Osteocyte (in vitro differentiated cells): ENCODE measurements at places on chromosomes 6 and 20.

DNA sequence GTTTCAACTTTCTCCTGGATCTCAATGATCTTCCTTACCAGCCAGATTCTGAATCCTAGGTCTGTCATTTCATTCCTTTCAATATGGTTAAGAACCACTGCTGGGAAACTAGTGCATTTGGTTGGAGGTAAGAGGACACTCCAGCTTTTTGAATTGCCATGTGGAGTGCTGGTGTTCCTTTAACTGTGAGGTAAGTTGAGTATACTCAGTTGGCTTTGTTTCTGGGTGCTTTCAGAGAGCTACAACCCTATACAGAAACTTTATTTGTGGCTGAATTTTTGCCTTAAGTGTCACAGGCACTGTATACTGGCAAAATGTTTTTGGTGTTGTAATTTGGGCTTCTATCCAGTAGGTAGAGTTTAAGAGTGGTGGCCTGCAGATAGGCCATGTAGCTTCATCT lies 175.8 kb downstream of the TBC1D32 start:
- no peak for DNase-seq

- no peak for DNase-seq
Observed at GRCh38 chr6:72132851-72133250, 246.5 kb downstream of the RIMS1 start.

DNA sequence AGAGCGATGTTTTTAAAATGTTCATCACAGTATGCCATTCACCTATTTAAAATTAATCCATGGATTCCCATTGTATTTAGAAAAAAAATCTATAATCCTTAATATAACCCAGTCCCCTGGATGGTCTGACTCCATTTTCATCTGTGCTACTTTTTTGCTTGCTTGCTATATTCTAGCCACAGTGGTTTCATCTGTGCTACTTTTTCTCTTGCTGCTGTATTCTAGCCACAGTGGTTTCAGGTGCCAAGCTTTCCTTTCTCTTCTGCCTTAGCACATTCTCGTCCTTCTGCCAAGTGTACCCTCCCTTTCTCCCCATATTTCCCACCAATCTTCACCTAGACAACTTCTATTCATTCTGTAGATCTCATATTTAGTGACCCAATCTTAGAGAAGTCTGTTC lies 33.3 kb upstream of the SOX4 start:
- DNase-seq, result no peak

DNA sequence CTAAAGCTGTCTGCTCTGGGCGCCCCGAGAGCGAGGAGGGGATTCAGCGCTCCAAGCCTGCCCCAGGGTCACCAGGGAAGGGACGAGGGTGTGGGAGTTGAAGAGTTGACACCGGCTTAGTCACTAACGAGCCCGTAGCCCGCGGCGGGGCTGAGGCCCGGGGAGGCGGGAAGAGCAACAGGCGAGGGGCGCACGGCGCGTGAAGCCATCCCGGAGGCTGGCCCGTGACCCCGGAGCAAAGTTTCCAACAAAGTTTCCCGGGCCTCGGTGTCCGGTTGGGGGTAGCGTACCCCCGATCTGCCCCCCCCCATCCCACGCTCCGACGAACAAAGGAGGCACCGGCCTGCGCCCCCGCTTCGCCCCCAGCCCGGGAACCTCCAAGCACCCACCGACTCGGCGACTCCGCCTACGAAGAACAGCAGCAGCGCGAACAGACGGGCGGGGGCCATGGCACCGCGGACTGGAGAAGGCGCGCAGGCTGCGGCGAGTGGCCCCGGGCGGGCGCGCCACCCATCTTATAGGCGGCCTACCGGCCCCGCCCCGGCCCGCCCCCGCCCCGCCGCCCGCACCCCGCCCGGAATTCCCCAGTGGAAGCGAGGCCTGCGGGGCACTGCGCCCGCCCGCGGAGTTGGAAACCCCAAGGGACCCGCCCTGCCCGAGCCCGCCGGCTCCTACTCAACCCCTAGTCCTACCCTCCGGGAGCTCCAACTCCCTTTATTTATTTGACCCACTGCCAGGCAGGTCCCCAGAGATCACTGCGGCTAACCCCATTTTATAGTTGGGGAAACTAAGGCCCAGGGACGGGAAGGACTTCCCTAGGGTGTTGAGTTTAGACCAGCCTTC lies at the start of gene SDC4:
Gene SDC4, minus strand, starts transcription at position 489 of the 843 bp plus-strand sequence. Its CDS starts 40 bp downstream, at position 449.
- no peak for DNase-seq

DNA sequence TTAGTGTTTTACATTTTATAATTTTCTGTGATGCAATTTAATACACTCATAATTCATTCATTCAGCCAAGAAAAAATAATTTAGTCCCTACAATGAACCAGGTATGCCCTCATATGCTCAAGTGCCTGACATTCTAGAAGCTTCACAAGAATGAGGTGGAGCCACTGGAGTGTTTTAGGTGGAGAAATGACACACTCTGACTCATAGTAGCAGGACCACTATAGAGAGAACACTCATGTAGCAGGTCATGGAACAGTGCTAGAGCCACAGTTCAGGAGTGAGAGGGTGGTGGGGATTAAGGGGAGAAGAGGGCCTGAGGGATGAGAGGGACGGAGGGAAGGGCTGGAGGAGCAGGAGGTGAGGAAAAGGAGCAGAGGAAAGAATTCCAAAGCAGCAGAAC lies 1.4 kb upstream of the HLA-G start:
- no peak for DNase-seq

DNA sequence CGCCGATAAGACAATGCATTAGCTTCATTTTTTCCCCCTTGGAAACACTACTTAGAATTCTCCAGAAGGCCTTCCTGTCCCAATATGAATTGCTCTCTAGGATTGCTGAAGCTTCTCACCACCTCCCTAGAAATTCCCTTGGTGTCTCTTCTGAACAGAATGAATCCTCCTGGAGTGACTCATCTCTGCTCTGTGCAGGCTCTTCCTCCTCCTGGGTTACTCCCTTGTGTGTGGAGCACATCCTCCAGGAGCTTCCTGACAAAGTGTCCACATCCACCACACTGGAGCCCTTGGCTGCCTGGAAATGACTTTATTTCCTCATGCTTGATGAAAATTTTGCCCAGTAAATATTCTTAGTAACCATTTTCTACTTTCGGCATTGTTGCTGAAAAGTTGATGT lies 54.4 kb downstream of the DTNBP1 start:
- no peak for DNase-seq

DNA sequence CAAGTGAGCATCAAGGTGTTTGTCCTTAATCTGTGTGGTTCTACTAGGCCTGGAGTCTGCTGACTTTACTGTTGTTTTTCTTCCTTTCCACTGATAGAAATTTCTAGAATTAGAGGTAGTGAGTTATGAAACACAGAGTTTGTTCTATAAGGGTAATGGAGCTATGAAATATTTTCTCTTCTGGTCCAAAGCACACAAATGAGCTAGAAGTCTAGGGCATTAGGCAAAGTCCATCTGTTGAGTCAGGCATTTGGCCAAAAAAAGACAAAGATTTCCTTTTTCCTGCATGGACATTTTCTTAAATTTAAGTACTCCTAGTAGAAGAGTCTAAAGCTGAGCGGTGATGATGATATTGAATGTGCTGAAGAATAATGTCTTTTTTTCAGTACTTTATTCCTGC lies 174.3 kb upstream of the STXBP5 start:
- no peak for DNase-seq

DNA sequence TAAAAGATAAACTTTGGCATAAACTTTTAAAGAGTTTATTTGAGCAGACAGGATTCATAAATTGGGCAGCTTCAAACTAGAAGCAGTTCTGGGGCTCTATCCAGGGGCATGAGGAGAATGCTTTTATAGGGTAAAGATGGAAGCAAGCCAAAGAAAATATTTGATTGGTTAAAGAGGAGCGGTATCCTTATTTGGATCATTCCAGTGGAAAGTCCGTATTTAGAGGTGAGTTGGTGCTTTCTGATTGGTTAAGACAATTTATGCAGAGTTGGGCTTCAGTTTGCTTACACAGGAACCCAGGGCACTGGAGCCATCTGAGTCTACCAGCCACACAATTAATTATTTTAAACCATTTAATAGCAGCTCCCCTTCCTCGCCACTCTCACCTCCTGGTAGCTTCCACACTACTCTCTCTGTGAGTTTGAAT lies 37.9 kb upstream of the RNF217 start:
- DNase-seq, result no peak

GRCh38 chr20:42656130-42656529 lies 533.6 kb downstream of the PTPRT start:
- no peak for DNase-seq

GRCh38 chr6:17454316-17455005 lies 61.1 kb downstream of the CAP2 start:
- no peak for DNase-seq

GRCh38 chr20:23654717-23655116 lies 17.0 kb upstream of the CST3 start:
- no peak for DNase-seq

GRCh38 chr6:146389740-146390139 lies 153.9 kb upstream of the RAB32 start:
- DNase-seq, result no peak

DNA sequence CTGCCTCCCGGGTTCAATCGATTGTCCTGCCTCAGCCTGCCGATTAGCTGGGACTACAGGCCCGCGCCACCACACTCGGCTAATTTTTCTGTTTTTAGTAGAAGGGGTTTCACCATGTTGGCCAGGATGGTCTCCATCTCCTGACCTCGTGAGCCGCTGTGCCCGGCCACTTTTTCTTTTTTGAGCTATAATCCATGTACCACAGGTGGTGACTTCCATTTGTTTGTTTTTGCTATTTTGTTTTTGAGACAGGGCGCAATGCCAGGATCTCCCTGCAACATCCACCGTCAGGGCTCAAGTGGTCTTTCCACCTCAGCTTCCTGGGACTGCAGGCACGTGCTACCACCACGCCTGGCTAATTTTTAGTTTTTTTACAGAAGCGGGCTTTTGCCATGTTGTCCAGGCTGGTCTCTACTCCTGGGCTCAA lies 8.5 kb downstream of the HSPA1B start:
- no peak for DNase-seq

GRCh38 chr6:33704215-33705066 lies 7.1 kb downstream of the UQCC2 start:
- no peak for DNase-seq

DNA sequence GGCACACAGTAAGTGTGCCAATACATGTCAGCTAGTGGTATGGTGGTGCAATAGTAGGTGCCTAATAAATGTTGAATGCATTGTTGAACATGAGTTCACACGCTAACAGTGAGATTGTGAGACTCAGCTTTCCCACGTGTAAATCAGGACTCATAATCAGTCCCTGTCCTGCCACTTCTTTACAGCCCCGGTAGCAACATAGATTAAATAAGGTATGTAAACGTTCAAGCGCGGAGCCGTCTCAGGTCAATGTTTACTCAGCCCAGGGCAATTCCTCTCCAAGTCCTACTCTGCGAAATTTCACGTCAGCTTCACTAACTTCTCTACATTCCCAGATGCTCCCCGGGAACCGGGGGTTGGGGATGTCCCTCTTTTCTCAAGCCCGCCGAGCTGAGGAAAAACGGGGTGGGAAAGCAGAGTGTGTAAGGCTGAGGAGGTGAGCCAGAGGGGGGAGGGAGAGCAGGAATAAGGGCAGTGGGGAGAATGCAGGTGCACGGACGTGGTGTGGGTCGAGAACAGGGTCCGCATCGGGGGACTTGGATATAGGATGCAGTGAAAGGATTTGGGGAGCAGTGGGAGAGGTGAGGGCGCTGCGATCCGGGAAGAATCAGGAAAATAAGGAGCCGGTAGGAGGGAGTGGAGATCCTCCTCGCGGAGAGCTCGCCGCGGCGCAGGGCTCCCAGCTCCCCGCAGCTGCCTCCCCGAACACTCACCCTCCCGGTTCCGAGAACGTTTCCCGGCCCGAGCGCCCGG lies 544 bp upstream of the TP53INP2 start:
- no peak for DNase-seq

DNA sequence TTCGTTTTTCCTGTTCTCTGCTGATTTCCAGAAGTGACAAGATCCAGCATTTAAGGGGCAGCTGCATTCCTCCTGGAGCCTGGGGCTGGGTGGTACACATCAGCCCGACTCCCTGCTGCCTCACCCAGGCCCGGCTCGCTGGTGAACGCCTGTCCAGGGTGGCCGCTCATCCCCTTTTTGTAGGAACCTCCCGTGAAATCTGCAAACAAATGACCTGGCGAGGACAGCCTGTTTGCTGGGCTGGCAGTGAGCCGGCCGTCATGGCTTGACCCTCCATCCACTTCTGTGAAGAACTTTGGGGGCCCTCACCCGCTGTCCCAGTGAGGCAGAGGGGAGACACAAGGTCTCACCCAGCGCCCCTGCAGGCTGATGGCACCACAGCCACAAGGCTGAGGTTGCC lies 39.0 kb downstream of the PYGB start:
- DNase-seq, result no peak

DNA sequence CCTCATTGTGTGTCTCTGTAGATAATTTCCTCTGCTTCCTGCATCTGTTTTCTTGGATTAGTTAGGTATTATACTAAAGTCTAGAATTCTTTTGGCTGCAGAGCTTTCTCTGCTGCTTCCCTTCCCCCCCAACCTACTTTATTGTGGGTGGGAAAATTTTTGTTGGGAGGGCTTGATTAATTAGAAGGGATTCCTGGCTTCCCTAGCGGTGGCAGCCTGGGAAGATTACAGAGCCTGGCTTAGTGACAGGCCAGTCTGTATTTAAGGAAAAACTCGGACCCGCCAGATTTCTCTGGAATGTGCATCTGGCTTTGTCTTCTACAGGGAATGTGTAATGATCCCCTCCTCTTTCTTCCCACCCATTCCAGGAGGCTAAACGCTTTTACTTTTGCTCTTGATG lies 31.2 kb downstream of the SLX4IP start:
- DNase-seq, result no peak

- DNase-seq, result no peak
Observed at GRCh38 chr6:30599625-30600324, 17.3 kb downstream of the PPP1R10 start.

DNA sequence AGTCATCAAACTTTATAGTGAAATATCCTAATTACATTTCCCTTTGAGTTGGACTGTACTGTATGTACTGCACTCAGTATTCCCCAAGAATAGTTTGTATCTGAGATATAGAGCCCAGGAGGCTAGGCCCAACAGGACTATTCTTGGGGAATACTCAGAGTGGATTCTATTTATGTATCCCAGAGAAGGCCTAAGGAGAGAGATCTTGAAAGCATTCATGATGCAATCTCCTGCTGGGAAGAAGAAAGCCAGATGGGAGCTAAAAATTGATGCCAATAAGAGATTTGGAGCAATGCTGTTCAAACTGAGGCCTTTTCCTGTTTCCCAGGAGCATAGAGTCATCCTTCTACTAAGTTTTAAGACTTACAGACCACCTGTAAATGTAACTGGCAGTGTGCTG lies 452.1 kb upstream of the PLCB4 start:
- no peak for DNase-seq

DNA sequence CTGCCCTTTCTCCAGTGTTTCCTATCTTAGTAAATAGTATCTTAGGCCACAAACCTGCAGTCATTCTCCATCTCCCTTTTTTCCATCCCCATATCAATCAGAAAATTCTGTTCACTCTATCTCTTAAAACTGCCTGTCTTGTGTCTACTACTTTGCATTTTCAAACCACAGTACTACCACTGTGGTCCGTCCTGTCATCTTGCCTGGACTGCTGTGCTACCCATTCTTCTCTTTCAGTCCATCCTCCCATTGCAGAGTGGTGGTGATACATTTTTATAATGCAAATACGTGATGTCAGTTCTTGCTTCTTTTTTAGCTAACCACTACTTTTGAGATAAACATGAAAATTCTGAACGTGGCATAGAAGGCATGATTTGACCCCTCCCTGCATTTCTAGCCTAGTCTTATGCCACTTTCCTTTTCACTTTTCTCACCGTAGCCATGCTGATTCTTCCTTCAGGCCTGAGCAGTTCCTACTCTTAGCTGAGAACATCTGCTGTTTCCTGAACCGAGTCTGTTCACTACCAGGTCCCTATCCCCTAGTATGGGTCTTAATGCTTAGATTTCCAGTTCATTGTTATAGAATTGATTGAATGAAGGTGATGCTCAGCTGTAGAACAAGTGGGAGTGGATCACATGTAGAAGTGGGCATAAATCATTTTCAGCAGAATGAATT lies 13.8 kb downstream of the TBPL1 start:
- no peak for DNase-seq
